NCI-H1417 treated with DMSO at 0.1 percent for 48 hours (cell line): ENCODE measurements at places on chromosomes 3 and 15.

GRCh38 chr15:77564938-77565337, 67.8 kb downstream of the LINGO1 start:
- no peak for DNase-seq

- DNase-seq, result no peak
Observed at GRCh38 chr3:126677862-126678503, 23.1 kb upstream of the TXNRD3 start.

DNA sequence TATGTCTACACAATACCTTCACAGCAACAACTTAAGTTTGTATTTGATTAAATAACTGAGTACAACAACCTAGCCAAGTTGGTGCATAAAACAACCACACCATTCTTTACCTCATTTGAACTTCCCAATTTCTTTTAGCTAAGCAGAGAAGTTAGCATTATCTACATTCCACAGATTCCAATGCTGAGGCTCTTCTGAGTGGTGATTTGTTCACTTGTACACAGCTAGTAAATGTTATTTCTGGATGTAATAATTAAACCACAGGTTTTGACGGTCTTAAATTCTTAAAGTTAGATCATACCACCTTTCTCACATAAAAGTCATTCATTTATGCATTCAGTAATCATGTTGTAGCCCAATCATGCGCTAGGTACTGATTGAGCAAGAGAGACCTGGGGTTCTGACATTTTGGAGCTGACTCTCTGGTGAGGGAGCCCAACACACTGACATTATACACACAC, 102.5 kb downstream of the SST start:
- no peak for DNase-seq

DNA sequence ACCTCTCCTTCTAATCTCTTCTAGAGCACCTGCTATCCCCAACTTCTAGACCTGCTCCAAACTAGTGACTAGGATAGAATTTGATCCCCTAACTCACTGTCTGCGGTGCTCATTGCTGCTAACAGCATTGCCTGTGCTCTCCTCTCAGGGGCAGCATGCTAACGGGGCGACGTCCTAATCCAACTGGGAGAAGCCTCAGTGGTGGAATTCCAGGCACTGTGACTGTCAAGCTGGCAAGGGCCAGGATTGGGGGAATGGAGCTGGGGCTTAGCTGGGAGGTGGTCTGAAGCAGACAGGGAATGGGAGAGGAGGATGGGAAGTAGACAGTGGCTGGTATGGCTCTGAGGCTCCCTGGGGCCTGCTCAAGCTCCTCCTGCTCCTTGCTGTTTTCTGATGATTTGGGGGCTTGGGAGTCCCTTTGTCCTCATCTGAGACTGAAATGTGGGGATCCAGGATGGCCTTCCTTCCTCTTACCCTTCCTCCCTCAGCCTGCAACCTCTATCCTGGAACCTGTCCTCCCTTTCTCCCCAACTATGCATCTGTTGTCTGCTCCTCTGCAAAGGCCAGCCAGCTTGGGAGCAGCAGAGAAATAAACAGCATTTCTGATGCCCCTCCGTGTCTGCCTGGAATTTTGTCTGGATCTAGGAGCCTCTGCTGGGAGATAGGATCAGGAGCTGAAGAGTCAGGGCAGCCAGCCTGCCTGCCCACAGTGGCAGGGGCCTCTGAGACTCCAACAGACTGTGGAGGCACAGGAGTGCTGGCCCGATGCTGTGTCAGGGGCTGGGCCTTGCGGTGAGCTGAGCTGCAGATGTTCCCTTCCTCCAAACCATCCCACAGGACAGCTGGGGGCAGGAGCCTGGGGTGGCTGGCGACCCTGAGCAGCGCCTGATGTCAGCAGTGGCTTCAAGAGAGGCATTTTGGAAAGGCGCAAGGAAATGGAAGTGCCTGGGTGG, 3.0 kb downstream of the ISLR start:
- DNase-seq, result no peak

DNA sequence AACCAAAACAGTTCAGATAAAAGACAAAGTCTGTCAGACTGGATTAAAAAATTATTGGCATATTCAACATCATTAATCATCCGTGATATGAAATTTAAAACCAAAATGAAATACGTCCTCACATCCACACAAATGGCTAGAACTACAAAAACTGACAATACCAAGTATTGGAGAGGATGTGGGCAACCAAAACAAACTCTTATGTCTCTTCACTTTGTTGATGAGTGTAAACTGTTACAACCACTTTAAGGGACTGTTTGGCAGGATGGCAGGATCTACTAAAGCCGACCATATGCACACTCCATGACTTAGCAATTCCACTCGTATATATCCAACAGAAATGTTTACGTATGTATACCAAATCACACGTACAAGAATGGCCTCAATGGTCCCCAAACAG, 24.8 kb upstream of the C15orf40 start:
- no peak for DNase-seq

DNA sequence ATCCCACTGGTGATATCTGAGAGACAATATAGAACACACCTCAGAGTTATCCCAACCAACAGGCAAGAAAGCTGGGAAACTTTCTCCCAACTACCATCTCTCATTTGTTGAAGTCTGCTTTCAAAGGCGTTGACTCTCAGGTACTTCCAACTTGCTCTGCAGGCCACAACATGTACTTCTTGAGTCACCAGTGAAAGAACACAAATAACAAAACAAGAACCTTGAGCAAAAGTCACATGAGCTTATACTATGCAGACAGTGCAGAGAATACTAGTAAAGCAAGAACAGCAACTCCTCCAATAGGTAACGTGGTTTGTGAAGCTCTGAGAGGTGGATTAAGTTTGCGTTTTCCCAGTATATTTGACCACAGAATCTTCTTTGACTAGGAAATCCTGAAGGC, 20.6 kb downstream of the SNTN start:
- no peak for DNase-seq

DNA sequence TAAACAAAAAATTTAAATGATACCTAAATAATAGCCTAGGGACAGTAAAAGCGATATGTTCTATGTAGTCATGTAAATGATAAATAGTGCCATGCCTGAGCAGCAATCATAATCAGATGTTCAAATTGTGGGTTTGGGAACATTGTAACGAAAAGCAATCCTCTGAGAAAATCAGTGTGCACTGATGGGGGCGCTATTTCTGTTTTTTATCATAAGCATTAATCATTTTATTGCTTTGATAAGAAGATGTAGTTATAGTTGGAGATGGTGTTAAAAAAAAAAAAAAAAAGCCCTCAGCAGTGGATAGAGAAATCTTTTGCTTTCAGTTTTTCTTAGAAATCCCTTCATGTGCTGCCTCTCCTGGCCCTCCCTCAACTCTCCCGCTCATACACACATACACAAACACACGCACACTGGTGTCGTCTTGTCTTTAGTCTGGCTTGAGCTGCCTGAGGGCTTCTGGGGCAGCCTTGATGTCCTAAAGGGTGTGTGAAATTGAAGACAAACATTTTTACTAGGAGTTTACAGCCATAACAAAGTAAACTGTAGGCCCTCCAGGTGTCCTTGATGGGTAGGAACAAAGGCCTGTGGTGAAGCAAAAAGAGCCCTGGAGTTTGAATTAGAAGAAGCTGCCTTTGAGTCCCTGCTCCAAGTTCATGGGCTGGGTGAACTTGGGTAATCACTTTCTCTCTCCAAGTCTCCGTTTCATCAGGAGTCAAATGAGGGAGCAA, 428.1 kb downstream of the SOX2 start:
- no peak for DNase-seq

- no peak for DNase-seq
Observed at GRCh38 chr3:172171396-172172075, 132.2 kb downstream of the FNDC3B start.

GRCh38 chr3:16311960-16312451, 47.0 kb downstream of the OXNAD1 start:
- DNase-seq, result no peak

- no peak for DNase-seq
Observed at GRCh38 chr3:146598535-146598934, 6.6 kb downstream of the PLSCR5 start.

- peak; percentile 96 for DNase-seq
Observed at GRCh38 chr3:182364723-182365650, 428.3 kb upstream of the ATP11B start.

GRCh38 chr15:85482894-85483293, 102.5 kb downstream of the AKAP13 start:
- DNase-seq, result no peak

GRCh38 chr3:39146611-39147591, 6.5 kb downstream of the CSRNP1 start:
- DNase-seq, result no peak

- no peak for DNase-seq
Observed at GRCh38 chr3:196198771-196199753, 12.1 kb downstream of the ZDHHC19 start.

- DNase-seq, result no peak
Observed at GRCh38 chr3:14242490-14243311, 64.1 kb downstream of the LSM3 start.
